ENCODE measurements at places on chromosomes 7 and 10.

GRCh38 chr7:117110480-117111315, 157.4 kb downstream of the ST7 start:
- DNase-seq = peak; percentile 36

- DNase-seq = no peak
Observed at GRCh38 chr7:122310119-122311021, 5.8 kb upstream of the FEZF1 start.

- DNase-seq = no peak
Observed at GRCh38 chr7:37102518-37103137, 346.0 kb downstream of the ELMO1 start.

GRCh38 chr7:97418312-97418711, 300.8 kb downstream of the SDHAF3 start:
- no peak for DNase-seq

DNA sequence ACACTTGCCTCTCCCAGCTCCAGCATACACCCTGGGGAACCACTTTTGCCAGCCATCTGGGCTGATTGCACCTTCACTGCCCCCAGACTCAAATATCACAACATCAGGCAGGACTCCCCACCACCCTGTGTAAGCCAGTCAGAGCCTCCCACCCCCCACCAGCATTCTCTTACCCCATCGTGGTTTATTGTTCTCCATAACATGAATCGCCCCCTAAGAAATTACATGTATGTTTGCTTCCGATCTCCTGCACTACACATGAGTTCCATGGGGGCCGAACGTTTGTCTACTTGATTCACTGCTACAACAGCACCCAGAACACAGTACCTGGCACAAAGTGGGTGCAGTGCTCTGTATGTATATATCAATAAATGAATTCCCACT, 39.4 kb downstream of the CREB3L2 start:
- DNase-seq = no peak

GRCh38 chr10:13117841-13118783, 18.1 kb downstream of the OPTN start:
- DNase-seq = peak; percentile 15

DNA sequence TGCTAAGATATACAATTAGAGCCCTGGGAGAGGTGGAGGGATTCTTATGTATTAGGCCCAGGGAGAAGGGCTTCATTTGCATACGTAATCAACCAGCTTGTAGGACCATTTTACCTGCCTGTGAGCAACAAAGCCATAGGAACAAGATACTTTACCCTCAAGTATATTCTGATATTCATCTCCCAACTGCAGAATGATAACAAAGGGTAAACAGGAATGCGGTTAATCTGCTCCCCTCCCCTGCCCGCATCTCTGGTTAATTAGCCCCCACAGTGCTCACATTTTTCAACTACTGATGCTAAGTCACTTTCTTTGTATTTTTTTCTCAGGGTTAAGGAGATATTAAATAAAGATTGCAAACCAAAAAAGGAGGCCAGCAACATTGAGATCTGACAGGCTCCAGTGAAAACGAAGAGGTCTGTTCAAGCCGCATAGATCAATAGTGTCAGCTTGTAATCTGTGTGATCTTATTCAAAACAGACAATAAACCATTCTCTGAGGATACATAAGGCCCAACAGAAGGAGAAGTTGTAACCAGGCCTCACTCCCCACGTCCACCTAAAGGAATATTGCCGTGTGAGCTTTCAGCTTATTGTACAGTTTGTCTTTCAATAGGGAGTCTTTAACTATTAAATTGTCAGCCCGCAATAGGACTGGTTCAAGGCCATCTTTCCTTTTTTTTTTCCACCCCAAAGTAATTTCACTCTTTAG, 203.4 kb downstream of the RAPGEF5 start:
- DNase-seq = no peak

All from GM19239 (cell line).